ENCODE measurements at places on chromosomes 12 and 14.

GRCh38 chr12:116295327-116296263 lies 18.1 kb upstream of the MED13L start:
- DNase-seq, result no peak

GRCh38 chr14:33904609-33905008 lies 46.3 kb downstream of the EGLN3 start:
- no peak for DNase-seq

DNA sequence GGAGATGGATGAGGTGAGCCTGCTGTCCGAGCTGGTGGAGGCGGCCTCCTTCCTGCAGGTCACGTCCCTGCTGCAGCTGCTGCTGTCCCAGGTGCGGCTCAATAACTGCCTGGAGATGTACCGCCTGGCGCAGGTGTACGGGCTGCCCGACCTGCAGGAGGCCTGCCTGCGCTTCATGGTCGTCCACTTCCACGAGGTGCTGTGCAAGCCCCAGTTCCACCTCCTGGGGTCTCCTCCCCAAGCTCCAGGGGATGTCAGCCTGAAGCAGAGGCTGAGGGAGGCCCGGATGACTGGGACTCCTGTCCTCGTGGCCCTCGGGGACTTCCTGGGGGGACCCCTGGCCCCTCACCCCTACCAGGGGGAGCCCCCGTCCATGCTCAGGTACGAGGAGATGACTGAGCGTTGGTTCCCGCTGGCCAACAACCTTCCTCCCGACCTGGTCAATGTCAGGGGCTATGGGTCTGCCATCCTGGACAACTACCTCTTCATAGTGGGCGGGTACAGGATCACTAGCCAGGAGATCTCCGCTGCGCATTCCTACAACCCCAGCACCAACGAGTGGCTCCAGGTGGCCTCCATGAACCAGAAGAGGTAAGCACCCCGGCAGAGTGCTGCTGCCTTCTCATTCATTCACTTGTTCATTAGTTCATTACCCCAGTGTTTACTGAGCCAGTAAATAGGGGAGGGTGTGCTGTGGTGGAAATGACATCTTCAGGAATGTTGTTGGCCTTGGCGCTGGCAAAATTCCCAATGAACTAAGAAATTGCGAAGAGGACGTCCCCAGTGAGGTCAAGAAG lies 774 bp upstream of the MANSC4 start:
- no peak for DNase-seq

DNA sequence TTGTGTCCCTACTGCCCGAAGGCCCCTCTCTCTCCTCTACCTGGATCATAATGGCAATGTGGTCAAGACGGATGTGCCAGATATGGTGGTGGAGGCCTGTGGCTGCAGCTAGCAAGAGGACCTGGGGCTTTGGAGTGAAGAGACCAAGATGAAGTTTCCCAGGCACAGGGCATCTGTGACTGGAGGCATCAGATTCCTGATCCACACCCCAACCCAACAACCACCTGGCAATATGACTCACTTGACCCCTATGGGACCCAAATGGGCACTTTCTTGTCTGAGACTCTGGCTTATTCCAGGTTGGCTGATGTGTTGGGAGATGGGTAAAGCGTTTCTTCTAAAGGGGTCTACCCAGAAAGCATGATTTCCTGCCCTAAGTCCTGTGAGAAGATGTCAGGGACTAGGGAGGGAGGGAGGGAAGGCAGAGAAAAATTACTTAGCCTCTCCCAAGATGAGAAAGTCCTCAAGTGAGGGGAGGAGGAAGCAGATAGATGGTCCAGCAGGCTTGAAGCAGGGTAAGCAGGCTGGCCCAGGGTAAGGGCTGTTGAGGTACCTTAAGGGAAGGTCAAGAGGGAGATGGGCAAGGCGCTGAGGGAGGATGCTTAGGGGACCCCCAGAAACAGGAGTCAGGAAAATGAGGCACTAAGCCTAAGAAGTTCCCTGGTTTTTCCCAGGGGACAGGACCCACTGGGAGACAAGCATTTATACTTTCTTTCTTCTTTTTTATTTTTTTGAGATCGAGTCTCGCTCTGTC lies 1.8 kb downstream of the INHBE start:
- no peak for DNase-seq

DNA sequence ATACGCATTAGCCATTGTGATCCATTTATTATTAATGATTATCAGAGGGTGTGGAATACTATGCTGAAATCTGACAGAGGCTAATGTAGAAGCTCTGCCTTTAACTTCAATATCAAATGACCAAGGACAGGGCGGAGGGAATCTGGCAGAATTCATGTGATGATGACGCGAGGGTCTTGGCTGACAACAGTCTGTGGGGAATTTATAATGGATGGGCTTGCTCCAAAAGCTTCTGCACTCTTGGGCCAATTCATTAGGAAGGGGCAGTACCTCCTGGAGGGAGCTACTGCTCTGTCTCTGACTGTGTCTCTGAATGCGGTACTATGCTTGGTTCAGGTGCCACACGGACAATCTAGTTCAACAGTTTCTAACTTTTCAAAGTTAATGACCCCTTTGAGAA lies 46.2 kb downstream of the GALNT8 start:
- no peak for DNase-seq

- no peak for DNase-seq
These were observed 66.4 kb upstream of the SRSF5 start for GRCh38 chr14:69700575-69700974.

DNA sequence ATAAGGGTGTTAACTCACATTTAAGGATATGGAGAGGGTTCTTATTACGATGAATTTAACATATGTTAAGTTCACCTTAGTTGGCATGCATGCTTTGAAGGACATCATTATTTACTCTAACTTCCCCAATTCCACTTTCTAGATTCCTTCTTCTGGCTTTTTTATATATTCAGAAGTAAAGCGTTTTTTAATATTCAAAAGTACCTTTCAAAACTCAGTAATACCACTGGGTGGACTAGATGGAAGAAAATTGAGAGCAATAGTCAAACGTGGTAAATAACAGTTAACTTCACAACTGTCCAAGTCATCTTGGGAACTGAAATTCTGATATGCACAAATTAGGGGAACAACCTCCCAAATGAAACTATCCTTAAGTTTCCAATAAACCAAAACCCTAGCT lies 9.1 kb downstream of the SINHCAF start:
- DNase-seq, result no peak

DNA sequence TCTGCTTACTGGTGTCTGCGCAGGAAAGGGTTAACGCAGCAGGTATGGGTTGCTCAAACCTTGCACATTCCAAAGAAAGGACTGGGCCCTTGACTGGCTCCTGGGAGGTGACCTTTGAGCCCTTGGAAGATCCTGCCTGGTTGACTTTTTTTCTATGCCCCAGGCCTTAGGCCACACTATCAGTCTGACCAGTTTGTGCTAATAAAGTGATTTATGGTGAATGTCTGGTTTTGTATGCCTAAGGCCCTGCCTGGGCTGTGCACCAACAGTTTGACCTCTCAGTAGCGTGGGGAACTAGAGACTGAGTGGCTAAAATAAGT lies 61.4 kb upstream of the SCN8A start:
- no peak for DNase-seq

DNA sequence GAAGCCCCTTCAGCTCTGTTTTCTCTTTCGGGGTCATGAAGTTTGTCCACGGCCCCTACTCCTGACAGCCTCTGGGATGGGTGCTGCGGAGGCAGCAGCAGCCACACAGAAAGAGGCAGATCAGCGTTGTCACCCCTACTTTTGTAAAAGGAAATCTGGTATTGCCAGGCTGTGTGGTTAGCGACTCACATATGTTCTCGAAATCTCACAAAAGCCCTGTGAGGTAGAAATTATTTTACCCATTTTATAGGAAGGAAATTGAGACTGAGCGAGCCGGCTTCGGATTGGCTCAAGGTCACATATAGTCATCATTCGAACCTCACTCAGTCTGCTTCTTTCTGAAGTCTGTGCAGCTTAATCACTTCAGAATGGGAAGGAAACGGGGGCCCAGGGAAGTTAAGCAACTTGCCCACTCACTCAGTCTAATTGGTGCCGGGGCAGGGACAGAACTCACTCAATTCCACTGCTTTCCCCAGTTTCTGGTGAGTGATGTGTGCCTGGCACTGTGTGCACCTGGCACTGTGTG lies 1.1 kb upstream of the CKAP4 start:
- no peak for DNase-seq

- DNase-seq, result no peak
These were observed 89.7 kb upstream of the CPM start for GRCh38 chr12:69022674-69023073.

DNA sequence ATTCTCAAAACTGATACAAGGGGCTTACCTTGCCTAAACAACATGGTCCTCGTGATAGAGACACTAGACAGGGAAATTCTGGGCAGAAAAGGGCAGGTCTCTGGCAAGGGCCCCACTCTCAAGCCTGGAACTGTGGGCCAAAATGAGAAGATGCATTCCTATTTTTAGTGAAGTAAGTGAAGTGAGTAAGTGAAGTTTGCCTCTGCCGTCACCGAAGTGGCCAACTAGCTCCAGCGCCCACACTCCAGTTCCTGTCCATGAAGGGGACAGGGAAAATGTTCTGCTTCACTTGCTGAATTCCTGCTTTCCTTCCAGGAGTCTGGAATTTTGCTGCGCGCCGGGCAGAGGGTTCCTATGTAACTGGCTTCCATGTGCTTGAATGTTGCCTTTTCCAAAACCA lies 1035.6 kb upstream of the TMEM132C start:
- DNase-seq, result no peak

- no peak for DNase-seq
These were observed 8.3 kb downstream of the IKZF4 start for GRCh38 chr12:56029166-56029519.

- DNase-seq, result no peak
These were observed 845 bp upstream of the COCH start for GRCh38 chr14:30873308-30874119.

DNA sequence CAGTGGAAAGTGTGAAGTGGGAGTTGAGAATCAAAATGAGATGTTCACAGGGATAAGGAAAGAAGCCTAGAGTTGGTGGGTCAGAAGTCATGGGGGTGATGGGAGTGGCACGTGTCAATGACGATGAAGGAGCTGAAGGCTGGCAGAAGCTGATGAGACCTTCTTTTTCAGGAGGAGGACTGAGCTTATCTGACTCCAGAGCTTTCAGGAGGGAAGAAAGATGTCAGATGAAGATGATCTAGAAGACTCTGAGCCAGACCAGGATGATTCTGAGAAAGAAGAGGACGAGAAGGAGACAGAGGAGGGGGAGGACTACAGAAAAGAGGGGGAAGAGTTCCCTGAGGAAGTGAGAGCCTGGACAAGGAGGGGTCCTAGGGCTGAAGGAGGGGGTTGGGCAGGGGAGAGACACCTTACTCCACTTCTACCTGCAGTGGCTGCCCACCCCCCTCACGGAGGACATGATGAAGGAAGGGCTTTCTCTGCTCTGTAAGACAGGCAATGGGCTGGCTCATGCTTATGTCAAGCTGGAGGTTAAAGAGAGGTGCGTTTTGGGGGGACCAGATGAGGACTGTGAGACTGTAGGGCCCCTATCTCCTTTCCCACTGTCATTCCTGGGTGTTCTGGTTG lies 905 bp downstream of the LRRC23 start:
- no peak for DNase-seq

GRCh38 chr12:66679461-66680084 lies 697 bp upstream of the GRIP1 start:
- no peak for DNase-seq

DNA sequence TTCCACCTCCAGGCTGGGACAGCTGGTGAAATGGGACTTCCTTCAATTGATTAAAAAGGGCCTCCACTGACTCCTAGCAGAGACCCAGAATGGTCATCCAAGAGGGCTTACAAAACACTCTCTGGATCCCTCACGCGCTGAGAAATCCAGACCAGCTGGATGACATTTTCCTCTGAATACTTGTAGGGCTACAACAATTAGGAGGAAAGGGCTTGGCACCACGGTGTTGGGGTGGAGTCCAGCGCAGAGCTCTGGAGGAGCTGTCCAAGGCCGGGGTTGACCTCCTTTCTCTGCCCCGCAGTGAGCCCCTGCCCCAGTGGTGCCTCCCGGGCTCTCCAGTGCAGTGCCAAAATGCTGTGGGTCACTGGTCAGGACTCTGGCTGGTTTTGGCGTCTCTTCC lies 189.0 kb upstream of the CCND2 start:
- DNase-seq, result no peak

DNA sequence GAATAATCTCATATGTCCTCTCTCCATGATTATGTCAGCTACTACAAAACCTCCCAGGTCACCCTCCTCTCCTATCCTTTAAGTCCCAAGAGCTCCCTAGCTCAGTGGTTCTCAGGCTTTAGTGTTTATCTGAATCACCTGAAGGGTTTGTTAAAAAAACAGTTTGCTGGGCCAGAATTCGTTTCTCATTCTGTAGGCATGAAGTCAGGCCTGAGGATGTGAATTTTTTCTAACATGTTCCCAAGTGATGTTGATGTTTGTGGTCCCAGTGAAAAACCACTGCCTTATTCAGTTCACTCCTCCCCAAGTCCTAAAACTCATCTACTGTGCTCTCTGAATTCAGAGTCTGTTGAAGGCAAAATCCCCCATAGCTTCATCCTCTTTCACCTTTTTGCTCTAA lies 241.4 kb downstream of the ETNK1 start:
- DNase-seq, result no peak

GRCh38 chr14:86539361-86540070 lies 1009.6 kb downstream of the FLRT2 start:
- DNase-seq, result no peak

DNA sequence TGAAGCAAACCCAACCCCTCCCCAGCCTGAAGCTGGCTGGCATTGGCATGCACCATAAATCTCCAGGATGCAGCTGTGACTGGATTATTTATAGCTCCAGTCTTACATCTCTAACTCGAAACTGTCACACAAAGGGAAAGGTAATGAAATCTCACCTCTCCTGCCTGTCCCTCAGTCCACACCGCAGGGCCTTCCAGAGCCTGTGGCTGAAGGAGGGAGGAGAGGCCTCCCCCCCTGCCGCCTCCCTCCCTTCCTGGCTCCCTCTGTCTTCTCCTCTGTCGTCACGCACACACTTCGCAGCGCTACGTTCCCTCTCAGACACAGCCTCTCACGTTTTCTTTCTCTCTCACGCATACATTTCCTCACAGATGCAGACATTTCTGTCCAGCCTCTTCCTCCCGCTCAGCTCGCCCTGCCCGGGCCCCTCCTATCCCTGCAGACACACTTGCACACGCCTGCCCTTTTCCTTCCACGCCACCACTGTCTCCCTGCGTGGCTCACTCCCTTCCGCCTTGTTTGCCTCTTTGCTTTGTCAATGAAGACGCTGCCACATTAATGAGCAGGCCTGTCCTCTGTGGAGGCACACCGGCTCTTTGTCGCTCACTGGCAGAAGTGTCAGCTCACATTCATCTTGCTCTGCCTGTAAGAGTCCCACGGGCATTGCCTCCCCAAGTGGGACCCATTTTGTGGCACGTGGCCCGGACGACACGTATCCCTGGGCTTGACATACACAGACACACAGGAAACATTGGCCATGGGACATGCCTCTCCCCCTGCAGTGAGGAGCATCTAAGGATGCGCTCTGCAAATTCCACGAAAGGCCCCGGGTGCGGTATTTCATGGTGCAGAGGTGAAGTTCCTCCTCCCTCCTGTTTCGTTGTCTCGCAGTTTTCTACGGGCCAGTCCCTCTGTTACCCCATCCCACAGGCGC lies 27.9 kb downstream of the IRF2BPL start:
- no peak for DNase-seq

DNA sequence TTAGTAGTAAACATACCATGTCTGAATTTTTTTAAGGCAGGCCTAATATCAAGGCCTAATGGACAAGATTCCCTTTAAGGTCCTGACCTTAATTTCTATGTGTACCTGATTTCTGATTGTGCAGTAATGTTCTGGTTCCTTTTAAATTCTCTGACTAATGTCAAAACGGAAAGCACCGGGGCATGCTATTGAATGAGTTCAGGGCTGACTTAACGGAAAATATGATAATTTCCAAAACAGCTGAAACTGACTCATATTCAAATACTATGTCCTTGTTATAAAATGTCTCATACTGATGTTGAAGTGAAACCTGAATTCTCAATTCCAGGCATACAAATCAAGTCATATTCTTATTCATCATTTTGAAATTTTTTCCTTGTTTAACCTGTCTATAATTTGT lies 6.7 kb downstream of the TAS2R43 start:
- DNase-seq, result no peak
